Activated naive CD4-positive, alpha-beta T cell treated with Interleukin-2 at 50 U/mL for 16 hours (primary cell): ENCODE measurements at places on chromosomes 11 and 22.

DNA sequence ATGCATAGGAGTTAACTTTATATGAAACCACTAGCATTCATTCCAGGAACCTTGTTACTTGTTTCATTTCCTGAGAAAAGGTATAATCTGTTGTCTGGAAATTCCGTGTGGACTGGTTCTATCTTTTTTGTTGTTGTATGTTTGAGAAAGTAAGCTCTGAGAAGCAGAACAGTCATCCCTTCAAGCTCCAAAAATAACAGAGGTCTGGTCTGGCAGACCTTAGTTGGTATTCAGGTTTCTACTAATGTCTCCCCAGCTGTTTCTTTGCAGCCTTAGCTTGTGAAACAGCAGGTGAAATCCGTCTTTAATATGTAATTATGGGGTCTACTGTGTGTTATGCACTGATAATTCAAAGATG is 2.4 kb downstream of the RNF121 start:
- DNase-seq = no peak

DNA sequence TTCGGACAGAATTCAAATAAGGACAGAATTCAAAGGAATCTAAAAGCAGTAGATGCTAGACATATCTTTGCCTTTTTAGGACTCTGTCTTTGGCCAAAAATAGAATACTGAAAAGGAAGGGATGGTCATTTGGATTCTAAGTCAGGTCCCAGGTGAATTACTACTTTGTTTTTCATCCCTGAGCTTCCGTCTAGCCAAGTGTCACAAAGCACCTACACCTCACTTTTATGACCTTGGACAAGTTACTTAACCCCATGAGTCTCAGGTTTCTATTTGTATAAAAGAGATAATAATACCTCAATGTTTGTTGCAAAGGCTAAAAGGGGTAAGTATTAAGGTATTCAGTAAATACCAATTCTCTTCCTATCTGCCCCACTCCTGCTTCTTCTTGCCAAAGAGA is 7.3 kb downstream of the KIF18A start:
- no peak for DNase-seq

GRCh38 chr22:34036931-34037330 is 116.7 kb upstream of the LARGE1 start:
- no peak for DNase-seq

DNA sequence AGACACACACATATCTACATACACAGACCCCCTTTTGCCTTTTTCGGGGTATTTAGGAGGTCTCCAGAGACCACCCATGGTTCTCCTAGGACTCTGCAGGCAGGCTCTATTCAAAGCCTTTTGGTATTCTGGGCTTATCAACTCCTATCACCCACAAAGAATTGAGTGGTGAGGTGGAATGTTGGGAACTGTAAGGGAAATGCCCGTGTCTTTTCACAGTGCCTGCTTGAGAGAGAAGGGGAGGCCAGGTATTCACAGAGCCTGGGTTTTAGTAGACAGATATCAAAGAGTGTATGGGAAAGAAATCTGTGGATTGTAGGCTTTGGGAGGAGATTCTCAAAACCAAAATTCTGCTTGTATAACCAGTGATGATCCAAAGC is 44.0 kb upstream of the CSNK2A3 start:
- no peak for DNase-seq

DNA sequence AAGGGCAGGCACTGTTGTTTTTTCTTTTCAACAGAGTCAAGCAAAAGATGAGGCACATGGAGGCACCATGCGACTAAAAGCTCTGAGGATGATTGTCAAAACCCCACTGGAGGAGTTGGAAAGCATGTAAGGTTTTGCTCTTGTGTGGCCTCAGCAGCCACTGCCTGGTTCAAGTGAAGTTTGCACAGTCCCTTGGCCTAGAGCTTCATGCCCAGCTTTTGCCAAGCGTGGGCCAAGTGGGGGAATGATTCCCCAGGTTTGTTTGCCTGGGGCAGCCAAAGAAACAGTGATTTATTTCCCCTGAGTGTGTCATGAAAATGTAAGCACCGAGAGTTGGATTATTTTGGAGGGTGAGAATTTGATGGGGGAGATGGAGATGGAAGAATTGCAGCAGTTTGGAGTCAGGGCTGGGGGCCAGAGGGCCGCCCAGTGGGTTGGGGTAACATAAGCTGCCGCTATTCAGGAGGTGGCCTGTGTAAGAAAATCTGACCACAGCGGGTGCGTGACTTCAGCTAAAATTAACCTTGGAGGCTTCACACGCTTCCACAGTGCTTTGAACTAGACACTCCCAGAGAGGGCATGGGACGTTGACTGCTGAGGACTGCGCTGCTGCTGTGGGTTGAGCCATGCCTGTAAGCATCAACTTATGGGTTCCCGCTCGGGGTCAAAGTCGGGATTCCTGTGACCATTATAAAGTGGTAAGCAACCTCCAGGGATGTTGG is 100.7 kb downstream of the NAV2 start:
- DNase-seq = no peak

GRCh38 chr22:26265909-26266308 is 96.6 kb downstream of the SEZ6L start:
- no peak for DNase-seq

- no peak for DNase-seq
Observed at GRCh38 chr22:38834215-38834953, 9.4 kb downstream of the NPTXR start.

DNA sequence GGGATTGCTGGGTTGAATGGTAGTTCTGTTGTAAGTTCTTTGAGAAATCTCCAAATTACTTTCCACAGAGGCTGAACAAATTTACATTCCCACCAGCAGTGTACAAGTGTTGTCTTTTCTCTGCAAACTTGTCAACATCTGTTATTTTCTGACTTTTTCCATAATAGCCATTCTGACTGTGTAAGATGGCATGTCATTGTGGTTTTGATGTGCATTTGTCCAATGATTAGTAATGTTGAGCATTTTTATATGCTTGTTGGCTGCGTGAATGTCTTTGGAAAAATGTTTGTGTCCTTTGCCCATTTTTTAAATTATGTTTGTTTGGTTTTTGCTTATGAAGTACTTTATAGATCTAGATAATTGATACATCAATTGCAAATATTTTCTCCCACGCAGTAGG is 1025.0 kb downstream of the JRKL start:
- no peak for DNase-seq

DNA sequence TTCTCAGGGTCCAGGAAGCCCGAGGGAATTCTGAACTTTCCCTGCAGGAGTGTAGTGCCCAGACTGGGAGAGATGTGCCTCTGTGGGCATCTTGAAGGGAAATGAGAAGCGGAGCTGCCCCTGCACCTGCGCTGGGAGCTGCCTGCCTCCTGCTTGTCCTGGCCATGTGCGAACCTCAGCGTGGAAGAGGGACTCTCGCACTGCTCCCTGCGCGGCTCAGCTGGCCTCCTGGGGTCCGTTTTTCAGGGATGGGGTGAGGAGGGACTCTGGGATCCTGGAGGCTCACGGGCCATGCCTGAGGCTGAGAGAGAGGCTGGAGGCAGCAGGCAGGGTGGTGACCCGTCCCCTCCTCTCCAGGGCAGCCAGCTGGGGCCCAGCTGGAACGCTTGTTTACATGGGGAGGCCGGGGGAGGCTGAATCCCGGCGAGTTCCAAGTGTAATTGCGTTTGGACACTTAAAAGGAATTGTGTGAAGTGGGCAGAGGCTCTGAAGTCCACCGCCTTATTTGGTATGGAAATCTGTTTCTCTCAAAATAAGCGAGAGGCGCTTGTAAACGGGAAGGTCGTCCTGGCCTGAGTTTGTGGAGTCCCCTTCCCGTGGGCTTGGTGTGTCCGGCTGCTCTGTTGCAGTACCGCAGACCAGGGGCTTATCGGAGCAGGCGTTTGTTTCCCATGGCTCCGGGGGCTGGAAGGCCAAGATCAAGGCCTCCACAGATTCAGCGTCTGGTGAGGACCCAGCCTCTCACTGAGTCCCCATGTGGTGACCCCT is 1.2 kb upstream of the MRGPRF start:
- DNase-seq = no peak

GRCh38 chr11:9651899-9652748 is 11.8 kb upstream of the SWAP70 start:
- no peak for DNase-seq

- no peak for DNase-seq
Observed at GRCh38 chr22:48568736-48569330, 1258.8 kb downstream of the BRD1 start.

DNA sequence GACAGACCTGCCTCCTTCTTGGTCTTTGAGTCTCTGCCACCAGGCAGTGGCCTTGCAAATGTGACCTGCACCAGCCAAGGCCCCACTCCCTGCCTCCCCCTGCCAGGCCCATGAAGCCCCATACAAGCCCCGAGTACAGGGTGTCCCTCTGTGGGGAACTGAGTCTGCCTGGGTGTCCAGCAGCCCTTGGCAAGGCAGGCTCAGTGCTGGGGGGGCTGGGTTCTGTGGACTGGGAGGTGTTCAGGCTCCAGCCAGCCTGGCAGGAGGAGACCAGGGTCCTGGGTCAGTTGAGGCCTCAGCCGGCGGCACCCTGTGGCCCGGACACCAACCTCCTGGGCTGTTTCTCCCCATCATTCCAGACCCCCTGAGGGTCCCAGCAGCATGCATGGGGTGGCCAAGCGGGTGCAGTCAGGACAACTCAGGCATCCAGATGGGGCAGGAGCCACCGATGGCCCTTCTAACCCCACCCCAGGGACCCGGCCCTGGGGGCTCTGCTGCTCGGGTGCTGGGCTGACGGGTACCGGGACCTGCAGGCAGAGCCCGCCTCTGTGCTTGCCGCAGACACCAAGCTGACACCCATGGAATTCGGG is 5.7 kb downstream of the MUC5AC start:
- no peak for DNase-seq

DNA sequence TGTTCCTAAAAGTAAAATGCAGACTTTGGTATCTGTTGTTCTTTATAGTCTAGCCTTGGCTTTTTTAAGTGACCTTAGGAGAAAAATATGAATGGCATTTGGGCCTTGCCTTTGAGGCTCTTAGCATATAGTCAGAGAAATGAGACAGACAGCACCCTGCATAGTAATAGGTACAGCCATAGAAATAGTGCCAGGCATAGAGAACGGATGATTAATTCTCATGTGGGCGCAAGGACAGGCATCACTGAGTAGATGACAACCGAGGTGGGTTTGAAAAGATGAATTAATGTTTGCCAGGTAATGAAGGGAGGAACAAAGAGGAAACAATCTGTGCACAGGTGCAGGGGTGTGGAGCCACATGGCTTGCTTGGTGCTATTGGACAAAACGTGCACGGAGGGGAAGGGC is 90.5 kb downstream of the BMAL1 start:
- no peak for DNase-seq

- DNase-seq = no peak
Observed at GRCh38 chr11:35274909-35275785, 136.2 kb downstream of the CD44 start.

DNA sequence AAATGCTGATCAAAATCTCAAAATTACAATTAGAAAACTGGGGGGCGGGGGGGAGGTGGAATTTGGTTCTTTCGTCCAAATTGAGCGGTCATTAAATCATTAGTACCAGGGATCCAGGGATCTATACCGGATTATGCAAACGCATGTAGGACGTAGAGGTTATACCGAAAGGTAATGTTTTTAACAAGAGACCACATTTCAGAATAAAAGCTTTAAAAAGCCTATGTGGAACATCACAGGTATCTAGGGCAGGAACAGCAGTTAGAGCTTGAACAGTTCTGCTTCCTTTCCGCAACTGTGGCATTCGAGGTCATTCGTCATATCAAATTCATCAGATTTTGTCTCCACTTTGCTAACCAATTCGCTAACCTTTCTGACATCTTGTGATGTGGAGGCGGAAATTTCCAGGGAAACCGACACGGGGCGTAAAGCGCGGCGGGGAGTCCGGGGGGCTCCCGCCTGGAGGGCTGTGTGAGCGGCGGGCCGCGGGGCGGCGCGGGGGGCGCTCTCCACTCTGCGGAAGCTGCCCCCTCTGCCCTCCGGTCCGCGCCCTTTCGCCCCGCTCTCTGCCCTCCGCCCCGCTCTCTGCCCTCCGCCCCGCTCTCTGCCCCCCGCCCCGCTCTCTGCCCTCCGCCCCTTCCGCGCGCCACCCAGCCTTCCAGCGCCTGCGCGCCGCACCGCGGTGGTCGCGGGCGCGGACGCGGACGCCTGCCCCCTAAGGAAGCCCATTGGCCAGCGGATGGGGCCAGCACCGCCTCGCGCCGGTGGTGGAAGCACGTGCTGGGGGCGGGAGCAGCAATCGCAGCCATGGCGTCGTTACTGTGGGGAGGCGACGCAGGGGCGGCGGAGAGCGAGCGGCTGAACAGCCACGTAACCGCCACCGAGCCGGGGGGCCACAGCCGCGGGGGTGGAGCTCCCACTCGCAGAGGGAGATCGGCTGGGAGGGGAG is at the start of gene DDX25:
DDX25 (plus strand) TSS at position 798 of the 949 bp plus-strand sequence; CDS start at position 808, 10 bp downstream.
- DNase-seq = no peak

GRCh38 chr22:36643033-36643432 is 60.5 kb downstream of the CACNG2 start:
- DNase-seq = no peak

- DNase-seq = no peak
Observed at GRCh38 chr11:68329978-68330699, 17.7 kb downstream of the LRP5 start.

- no peak for DNase-seq
Observed at GRCh38 chr11:125344846-125345420, 151.1 kb downstream of the FEZ1 start.

DNA sequence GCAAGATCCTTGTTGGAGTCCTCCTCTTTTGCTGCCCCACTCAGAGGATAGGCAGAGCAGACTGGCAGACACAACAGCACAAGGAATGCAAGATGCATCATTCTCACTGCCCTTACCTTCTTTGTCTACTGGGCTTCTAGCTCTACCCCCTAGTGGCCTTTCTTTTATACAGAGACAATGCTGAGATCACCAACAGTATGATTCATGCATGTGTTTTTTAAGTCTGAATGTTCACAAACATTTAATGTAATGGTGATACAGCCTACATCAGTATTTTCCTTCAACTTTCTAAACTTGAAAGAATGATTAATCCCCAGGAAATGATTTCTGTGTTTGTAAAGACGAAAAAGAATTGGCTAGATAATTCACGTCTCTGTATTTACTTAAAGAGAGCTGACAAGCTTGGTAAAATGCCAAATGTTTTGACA is at the start of gene MMP10:
MMP10 (minus strand) TSS at position 138 of the 428 bp plus-strand sequence; CDS start at position 101, 37 bp downstream.
- no peak for DNase-seq

GRCh38 chr11:10439924-10440323 is 15.1 kb upstream of the AMPD3 start:
- DNase-seq = no peak

- no peak for DNase-seq
Observed at GRCh38 chr11:86670911-86671310, 1.5 kb downstream of the ME3 start.

- peak; percentile 4 for DNase-seq
Observed at GRCh38 chr22:20206709-20207215, 55.9 kb upstream of the CCDC188 start.

DNA sequence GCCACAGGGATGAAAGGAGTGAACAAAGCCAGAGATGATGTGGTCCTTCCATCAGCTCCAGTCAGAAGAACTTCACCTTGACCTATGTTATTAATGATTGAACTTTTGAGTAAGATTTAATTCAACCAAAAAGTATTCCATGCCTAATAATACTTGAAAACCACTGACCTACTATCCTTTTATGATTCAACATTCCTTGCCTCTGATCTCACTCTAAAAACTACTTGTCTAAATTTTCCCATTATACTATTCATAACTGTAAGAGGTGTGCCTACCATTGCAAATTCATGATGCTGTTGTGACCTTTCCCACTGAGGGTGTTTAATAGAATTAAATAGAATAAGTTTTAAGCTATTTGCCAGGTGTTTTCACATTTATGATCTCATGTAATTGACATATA is 164.7 kb upstream of the GUCY1A2 start:
- no peak for DNase-seq
